HEK293T (cell line): ENCODE measurements at places on chromosomes 1 and 21.
A peak's percentile ranks its signal among the peaks of the same experiment; 100 is the strongest.

- DNase-seq: no peak
Observed at GRCh38 chr1:63824451-63824850, 50.6 kb downstream of the ROR1 start.

DNA sequence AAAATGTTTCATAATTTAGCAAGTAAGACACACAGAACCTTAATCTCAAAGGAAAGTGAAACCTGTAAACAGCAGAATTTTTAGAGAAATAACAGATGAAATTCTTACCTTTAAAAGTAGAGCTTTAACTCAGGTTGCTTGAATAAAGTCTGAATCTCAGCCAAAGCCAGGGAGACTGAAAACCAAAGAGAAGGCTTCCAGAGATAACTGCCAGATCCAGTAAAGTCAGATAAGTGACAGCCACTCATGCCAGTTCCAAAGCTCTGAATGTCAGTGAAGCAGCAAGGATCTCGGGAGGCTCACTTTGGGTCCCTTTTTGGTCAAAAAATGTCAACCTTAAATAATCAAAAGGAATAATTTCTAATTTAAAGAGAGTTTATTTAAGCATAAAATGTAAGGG, 199.9 kb upstream of the CHRM3 start:
- no peak for DNase-seq

GRCh38 chr1:63882048-63882704, 108.4 kb downstream of the ROR1 start:
- DNase-seq: no peak

DNA sequence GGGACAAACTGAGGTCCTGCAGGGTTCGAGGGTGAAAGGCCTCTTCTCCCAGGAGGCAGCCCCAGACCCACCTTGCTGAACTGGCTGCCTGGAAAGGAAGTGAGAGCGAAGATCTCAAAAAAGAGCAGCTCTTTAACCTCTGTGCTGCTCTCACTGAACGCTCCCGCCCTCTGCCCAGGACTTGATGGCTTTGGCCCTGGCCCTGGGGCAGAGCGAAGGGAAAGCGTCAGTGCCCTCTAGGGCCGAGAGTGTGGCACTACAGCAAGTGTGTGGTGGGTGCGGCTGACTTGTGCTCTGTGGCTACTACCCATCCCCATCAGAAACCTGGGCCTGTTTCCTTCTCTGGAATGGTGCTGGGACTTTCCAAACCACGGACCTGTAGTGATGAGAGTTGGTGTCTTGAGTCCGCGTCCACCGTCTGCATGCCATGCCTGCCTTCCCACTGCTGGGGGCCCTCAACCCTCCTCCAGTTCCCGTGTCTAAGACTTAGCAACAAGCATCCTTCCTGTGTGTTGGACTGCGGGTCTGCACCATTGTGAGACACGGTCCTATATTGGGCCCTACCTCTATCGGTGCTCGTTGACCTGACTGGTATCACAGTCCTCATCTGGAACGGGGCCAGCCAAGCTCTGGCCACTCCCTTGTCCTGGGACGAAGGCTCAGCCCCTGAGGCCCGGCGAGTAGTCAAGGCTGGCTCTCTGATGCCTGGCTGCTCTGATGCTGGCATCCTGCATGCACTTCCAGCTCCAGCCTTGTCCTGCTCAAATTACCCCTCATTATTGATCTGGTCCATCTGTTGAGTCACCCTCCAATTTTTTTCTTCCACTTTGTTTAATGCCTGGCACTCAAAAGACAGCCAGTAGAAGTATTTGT, 180.3 kb downstream of the DISC1 start:
- peak; percentile 87 for DNase-seq

DNA sequence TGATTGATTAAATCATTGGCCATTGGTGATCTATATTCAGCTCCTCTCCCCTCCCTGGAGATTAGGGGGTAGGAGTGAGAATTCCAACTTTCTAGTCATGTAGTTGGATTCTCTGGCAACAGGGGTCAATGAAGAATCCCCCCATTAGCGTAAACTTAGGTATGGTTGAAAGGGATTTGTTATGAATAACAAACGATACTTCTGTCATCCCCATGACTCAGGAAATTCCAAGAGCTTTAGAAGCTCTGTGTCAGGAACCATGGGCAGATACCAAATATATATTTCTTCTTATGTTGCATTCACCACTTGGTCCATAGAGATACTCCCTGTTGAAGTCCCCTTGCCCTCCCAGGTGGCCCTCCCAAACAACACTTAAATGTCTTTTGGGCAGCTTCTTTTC, 124.5 kb downstream of the DNM3 start:
- DNase-seq: no peak

DNA sequence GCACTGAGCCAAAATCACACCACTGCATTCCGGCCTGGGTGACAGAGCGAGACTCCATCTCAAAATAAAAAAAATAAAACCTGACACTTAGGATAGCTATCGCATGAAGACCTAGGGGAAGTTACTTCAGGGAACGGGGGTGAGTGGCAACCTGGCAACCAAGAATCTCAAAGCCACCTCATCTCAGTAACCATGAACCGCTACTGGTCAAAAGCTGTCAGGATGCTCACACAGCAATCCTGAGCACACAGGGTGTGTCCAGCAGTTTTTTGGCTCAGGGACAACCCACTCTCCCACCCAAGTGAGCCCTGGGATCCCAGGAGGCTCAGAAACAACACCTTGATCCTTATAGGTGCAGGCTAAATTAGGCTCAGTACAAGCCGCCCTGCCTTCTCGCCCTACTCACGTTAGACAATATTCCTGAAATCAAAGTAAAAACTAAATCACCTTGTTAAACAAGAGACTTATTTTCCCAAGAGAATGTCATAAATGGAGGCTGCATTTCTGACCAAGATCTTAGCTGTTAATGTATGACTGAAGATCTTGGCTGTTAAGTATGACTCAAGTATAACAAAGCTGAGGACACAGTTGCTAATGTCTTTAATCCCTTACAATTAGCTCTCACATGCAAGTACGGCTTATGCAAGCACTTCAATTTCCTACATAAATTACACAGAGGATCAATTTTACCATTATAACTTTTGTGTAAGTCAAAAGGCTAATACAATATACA, 48.3 kb upstream of the NADK start:
- no peak for DNase-seq

GRCh38 chr1:114524944-114525343, 13.9 kb upstream of the TRIM33 start:
- peak; percentile 35 for DNase-seq

GRCh38 chr1:201359031-201359872, 18.2 kb downstream of the TNNT2 start:
- DNase-seq: no peak

GRCh38 chr1:217881131-217881543, 250.0 kb downstream of the SPATA17 start:
- no peak for DNase-seq

- DNase-seq: no peak
Observed at GRCh38 chr21:34967509-34968289, 81.4 kb downstream of the RUNX1 start.

GRCh38 chr1:201183209-201183608, 7.4 kb upstream of the IGFN1 start:
- no peak for DNase-seq
